ENCODE measurements at places on chromosomes 5 and 9.

DNA sequence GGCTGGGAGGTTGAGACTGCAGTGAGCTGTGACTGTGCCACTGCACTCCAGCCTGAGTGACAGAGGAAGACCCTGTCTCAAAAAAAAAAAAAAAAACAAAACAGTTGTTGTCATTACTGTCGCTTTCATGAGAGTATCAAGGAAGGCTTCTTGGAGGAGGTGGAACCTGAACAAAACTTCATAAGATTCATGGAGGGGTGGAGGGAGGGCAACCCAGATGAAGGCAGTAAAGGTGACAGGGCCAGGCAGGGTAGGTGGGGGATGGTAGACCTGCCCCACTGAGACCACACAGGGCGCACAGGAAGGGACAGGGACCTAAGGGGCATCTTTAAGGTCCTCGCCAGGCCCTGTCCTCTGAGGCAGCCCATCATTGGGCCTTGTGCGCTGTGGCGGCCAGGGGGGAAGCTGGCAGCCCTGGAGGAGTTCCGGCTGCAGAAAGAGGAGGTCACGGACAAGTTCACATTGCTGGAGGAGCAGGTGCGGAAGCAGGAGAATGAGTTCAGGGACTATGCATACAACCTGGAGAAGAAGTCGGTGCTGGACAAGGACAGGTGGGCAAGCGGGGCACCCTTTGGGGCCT is 3.5 kb downstream of the CFAP157 start:
- no peak for DNase-seq

DNA sequence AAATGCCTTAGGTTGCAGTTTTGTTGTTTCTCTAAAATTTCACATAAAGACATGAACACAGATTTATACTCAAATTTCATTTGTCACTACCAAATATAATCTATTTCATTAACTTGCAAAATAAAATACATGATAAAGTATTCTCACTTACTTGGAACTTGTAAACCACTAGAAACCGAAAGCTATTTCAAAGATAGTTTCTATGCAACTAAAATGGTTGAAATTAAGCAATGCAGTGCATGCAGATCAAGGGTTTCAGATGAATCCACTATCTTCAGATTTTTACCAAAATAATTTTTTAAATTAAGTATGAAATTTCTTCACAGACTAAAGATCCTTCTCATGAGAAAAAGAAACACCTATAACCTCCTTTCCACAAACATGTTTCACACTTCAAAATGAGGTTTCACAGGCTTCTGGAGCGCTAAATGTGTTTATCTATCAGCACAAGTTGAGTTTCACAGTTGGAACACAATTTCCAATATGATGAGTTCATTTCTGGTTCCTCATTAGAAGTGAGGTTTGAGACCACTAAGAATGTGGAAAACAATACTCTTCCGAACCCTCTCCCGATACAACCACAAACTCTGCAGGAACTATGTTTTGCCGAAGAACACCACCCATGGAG is 63.9 kb downstream of the EPB41L4A start:
- no peak for DNase-seq

GRCh38 chr5:179837076-179838011 is 16.6 kb downstream of the SQSTM1 start:
- no peak for DNase-seq

DNA sequence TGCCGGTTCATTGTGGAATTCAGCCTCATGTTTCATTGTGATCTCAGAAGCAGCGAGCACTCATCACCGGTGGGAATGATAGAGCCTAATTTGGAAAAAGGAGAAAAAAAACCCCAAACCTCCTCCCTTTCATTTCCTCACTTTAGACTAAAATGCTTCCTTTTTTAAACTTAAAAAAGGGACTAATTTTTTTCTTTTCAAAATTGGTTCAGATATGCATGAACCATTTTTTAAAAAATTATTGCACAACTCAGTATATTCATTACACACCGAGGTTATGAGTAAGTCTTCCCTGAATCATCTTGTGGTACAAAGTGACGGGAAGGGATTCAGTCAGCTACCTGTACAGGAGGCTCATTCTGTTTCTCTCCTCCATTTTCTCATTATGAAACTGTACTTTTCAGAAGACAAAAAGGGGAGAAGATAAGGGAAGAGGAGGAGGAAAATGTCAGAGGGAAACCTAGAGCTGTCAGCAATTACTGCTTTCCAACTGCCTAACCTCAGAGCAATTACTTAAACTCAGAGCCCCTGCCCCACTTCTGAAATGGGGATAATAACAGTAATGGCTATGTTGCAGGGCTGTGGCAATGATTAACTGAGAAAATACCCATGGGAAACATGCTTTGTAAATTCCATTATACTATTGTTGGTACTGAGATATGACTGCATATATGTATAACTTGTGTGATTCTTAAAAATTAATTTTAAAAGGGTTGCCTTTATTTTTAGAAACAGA is 24.0 kb downstream of the GALNT10 start:
- peak; percentile 2 for DNase-seq

- DNase-seq, result no peak
Observed at GRCh38 chr9:123868002-123868401, 61.9 kb downstream of the DENND1A start.

GRCh38 chr9:102237094-102237493 is 498.6 kb upstream of the GRIN3A start:
- no peak for DNase-seq

- DNase-seq, result no peak
Observed at GRCh38 chr5:39464088-39464487, 39.3 kb upstream of the DAB2 start.

- DNase-seq, result no peak
Observed at GRCh38 chr9:73029346-73029745, 76.5 kb upstream of the ALDH1A1 start.

GRCh38 chr9:32886021-32886420 is 102.7 kb downstream of the TMEM215 start:
- DNase-seq, result no peak

DNA sequence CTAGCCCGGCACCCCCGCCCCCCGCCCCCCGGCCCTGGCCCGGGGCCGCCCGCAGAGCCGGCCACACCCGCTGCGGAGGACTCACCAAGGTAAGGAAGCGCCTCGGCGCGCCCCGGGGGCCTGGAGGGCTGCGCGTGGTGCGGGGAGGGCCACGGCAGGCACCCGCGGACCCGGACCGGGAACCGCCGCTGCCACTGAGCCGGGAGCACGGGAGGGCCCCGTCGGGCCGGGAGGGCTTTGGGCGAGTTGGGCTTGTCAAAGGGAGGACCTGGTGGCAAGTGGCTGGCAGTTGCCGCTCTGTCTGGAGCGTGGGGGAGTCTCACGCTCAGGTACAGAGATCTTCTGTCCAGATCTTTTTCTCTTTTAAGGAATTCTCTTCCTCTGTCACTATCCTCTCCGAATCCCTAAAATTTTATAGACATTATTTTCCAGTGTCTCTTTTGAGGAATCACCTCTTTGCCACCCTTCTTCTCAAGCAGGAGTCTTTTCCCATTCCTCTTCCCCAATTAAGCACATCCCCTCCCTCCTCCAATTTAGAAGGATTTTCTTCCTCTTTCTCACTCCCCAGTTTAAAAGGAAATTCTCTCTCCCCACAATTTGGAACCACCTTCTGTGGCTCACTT is 11.3 kb upstream of the LHX2 start:
- DNase-seq, result no peak

GRCh38 chr9:94145640-94146039 is 61.4 kb downstream of the PTPDC1 start:
- DNase-seq, result no peak

- no peak for DNase-seq
Observed at GRCh38 chr5:122415030-122415800, 103.2 kb downstream of the SNCAIP start.

- DNase-seq, result no peak
Observed at GRCh38 chr5:106880656-106881055, 790.1 kb downstream of the EFNA5 start.

DNA sequence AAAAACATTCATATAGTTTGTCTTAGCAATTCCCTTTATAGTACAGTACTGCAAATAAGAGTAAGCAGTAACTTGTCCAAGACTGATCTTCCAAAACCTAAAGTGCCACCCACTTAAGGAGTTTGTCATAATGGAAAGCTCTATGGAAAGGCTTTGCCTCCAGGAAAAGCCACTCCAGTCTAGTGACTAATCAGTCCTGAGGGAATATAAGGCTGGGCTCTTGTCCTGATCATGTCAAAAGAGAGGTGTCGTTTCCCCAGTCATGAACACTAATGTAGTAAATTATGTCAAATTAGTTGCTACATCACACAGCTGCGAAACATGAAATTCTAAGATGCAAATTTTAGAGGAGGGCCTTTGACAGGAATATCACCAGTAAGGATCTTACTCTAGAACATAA is 271.6 kb downstream of the GABRB2 start:
- DNase-seq, result no peak

DNA sequence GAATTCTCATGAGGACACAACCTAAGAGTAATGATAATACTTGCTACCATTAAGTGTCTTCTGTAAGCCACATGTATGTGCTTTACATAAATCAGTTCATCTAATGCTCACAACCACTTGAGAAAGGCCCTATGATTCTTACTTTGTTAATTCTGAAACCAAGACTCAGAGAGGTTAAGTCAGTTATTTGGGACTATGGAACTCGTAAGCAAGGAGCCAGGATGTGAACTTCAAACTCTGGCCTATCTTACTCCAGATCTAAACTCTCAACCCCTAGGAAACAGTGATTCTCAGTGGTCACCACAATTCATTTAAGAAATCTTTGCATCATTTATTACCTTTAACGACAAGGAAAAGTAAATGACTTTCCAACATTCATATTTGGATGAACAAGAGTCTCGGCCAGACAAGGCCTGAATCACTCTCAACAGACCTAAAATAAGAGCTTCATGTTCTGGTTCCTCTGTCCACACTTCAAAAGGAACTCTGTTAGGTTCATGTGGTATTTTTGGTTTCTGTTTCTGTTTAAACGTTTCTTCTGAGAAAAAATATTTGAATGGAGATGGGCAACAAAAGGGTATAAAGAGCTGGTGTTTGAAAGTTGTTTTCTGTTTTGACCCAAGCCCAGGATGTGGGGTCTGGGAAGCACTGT is 104.8 kb downstream of the LPAR1 start:
- DNase-seq, result no peak

DNA sequence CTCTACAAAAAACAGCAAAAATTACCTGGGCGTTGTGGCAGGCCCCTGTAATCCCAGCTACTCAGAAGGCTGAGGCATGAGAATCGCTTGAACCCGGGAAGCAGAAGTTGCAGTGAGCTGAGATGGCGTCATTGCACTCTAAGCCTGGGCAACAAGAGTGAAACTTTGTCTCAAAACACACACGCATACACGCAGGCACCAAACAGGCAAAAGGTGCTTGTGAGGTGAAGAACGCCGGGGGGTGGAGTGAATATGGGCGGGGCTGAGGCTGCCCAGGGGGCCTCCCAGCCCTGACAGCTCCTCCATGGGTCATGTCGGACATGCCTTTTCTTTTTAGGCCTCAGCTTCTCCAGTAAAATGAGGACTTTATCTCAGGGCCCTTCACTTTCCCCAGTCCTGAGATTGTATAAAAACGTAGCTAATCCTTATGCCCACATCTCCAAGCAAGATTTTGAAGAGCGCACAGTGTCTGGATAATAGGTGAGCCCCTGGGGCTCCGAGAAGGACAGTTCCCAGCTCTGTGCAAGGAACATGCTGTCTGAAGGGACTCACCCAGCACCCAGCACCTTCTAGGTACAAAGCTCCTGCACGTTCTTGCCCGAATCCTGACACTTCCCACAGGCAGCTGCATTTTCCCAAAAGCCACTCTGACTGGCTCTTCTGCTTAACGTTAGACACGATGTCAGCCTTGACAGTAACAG is 168.3 kb downstream of the COL23A1 start:
- no peak for DNase-seq

- DNase-seq, result no peak
Observed at GRCh38 chr5:160071916-160072315, 47.3 kb downstream of the PWWP2A start.

GRCh38 chr5:12016159-12016746 is 112.0 kb upstream of the CTNND2 start:
- no peak for DNase-seq

DNA sequence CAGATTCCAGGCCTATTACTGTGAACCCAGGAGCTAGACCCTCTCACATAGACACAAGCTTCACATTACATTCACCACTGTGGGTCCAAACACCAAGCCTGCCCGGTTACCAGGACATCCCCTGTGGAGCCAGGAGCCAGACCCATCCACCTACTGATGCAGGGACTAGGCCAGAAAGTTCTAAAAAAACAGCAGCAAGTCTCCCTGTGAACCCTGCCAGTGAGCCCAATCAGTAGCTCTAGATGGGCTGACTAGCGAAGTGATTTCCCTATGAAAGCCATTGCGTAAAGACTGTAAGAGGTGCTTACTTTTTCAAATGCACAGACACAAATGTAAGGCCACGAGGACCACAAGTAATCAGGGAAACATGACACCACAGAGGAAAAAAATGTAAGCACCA is 352.3 kb downstream of the TMEM161B start:
- no peak for DNase-seq

DNA sequence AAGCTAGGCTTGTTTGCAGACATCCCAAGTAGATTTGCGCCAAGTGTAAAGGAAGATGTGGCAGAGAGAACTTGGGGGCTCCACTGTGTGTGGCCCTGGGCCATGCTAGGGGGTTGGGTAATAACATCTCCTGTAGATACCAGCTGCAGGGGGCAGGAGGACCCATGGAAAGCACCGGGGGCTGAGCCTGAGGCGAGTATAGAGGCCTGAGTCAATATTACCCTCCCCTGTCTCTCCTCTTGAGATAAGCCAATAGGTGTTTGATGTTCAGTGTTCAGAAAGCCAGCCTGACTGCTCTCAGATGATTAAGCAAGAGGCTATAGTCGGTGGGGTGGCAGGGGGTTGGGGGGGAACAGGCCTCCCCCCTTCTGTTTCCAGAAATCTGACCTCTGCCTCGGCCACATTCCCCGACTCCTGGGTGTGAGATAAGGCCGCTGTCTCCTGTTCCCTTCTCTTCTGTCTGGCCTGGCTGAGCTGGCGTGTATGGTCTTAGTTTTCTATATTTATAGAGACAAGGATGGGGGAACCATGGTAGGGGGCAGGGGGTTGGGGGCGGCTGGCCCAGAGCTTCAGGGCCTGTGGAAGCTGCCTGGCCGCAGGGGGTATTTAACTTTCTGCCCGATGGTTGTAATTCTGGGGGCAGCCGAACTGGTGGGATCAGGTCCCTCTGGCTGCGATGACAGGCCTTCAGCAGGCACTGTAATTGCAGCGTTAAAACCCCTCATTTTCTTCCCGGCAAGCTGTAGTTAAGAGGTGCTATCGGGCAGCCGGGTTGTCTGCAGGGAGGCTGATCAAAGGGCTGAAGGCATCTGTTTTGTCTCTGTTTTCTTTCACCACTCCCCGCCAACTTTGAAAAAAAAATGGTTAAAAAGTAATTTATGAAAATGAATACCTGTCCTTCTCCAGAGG is 292.0 kb downstream of the NSG2 start:
- no peak for DNase-seq

DNA sequence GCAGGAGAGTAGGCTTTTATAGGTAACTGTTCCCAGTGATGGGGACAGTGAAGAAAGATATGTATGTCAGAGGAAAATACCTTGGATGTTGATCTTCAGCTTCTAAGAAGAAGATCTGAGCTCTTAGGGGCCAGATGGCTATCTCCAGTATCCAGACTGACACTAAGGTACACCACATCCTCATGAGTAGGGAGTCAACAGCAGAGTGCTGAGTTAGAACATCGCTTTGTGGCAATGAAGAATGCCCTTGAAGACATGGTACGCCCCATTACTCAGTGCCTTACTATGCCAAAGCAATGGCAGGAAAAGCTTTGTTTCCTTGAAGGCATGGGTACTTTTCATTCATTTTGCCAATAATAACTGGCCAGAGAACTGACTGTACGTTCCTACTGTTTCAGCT is 263.7 kb downstream of the CEMIP2 start:
- DNase-seq, result no peak

All from stimulated activated naive CD4-positive, alpha-beta T cell treated with Interleukin-2 at 50 U/mL for 16 hours (primary cell).